ENCODE measurements at places on chromosomes 2 and 18.

DNA sequence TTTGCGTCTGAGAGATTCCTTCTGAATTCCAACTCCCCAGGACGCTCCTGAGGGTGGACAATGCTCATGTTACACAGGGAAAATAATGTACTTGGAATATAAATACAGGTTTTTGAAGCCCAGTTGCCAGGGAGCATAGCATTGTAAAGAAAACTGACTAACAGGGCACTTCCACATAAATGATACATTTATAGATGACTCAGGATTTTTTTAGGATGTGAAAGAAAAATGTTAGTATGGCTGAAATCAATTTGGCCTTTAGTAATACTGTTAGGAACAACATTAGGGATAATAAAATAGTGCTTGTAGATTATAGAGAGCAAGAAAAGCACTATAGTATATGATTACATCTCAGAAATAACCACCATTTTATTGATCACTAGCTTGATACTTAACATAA, 23.6 kb downstream of the ZNF397 start:
- no peak for DNase-seq

DNA sequence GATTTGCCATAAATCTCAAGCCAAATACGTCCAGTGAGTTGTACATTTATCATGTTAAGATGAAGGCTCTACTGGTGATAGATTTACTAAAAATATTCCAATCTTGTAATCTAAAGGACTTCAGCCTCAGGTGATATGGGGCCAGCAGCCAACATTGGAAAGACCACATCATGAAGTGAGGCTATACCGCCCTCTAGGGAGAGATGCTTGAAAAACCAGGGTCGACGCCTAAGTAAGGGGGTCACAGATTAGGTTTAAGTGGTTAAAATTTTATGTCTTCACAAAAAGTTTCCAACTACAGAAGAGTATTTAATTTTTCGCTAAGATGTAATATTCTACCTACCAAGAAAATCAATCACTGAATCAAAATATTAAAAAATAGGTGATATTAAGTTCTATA, 33.3 kb downstream of the DOCK10 start:
- DNase-seq: no peak

DNA sequence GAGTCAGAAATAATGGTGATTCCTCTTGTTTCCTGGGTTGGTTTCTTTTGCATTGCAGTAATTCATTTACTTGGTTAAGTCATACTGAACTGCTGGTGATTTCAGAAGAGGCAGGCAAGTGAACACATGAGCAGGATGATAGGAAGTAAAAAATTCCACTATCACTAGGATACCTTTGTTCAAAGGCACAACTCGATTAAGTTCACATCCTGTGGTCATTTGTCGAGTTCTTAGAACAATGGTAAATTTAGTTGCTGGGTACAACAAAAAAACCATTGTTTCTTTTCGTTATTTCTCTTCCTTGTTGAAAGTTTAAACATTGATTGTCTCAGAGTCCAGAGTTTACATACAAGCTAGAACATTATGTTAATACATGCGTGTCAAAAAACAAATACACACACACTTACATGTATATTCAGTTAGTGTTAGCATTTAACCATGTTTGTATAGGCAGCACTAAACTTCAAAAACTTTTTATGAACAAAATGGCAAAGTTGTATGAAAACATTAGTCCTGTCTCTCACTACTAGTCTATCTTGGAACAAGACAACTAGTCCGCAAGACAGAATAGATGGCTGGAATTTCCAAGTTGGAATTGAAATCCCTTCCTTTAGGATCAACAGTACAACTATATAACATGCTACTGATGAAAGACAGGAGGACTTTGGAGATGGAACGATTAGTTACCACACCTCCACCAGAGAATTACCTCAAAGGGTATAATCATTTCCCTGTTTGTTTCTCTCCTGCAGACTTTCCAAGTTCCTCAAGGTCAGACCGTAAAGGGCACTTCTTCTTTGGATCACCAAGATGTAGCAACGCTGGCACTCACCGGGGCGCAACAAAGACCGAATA, 26.2 kb downstream of the STK39 start:
- no peak for DNase-seq

DNA sequence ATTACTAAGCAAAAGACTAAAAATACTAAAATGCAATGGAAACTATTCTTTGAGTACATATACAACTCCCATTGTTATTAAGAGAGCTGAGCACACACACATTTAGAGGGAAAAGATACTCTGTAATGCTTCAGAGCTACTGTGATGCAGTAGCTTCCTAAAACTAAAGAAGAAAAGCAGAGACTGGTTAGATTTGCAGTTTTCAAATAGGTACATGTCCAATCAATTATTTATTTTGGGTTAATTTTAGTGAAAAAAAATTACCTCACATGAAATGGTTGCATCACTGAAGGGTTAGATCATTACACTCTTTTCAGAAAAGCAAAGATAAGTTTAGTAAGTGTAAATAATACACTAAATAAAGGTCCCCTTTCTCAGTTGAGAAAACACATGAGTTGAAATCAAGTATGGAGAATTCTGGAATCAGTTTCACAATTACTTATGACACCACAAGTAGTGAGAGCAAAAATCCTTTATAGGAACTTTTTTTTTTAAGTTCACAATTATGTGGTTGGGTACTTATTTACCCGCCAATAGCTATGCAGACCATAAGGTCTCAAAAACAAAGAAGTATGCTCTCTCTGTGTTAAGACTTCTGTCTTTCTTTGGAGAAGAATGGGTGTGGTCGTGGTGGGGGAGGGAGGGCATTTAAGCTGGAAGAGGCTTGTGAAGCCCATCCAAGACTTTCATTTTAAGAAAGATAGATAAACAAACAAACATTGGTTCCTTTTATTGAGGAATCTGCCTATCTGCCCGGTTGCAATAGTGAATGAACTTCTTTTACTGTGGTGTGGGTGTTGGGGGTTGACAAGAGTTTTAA, 25.3 kb upstream of the SERTAD2 start:
- DNase-seq: no peak

DNA sequence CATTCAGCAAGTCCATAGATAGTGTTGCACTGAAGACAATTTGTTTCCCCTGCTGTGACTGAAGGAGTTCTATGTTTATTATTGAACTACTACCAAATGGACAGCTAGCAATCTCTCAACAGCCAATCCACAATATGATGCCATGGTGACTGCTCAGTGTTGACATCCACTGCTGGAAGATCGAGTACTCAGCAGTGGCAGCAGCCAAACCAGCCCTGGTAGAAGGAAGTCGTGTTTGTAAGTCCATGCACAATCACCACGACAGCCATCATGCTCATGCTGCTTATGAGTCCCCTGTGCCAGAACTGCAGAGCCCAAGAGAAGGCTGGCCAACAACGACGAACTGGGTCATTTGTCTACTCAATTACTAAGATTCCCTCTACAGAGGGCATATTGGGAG, 66.4 kb downstream of the OSR1 start:
- no peak for DNase-seq

DNA sequence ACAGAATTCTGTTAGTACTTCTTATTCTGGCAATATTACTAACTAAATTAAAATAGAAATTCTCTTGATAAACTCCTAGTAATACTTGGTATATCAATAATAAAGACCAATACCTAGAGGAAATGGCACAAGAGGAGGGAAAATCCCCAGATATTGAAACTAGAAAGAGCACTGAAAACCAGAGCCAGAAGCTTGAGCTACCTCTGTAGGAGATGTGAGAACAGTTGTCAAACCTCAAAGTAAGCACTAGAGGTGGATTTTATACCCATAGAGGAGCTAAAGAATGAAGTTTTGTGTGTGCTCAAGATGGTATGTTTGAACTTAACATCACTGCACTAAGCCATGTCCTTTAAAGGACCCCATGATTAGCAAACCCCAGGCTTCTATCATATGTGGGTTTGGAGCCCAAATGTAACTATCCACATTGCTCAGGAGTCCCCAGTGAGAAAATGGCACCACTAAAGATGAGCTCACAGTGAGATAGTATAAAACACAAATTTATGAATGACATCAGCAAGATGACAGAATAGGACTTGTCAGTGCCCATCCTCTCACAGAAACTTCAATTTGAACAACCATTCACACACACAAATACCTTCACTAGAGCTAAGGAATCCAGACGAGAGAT, 122.1 kb downstream of the PKP4 start:
- DNase-seq: no peak

DNA sequence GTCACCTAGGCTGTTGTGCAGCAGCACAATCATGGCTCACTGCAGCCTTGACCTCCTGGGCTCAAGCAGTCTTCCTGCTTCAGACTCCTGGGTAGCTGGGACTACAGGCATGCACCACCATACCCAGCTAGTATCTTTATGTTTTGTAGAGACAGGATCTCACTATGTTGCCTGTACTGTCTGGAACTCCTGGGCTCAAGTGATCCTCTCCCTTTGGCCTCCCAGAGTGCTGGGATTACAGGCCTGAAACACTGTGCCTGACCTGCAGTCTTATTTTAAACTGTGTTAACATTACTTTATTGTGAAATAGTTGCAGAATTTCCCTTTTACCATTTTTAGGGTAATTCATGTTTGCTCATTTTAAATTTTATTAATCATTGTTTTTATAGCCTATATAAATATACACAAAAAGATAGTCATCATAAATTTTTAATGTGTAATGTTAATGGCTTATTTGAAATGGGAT, 24.6 kb downstream of the EML4 start:
- no peak for DNase-seq

DNA sequence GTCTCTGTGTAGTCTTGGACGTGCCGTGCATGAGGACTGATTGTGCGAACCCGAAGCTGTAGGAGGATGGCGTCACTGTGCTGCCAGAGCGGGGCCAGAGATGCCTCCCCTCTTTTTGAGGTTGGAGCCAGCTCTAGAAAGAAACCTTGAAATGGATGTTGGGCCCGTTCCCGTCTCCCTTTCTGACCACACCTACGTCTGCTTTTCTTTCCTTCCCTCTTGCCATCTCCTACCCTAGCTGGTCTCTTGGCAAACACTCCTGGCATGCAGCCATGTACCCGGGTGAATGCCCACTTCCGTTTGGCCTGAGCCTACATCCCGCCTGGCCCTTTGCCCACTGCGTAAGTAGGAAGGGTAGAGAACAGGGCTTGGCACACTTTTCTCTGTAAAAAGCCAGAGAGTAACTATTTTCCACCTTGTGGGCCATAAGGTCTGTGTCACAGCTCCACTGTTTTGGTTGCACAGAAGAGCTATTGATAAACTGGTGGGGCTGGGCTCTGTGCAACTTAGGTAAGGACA, 37.4 kb downstream of the SH3BP4 start:
- DNase-seq: no peak

- DNase-seq: no peak
These were observed 143.2 kb upstream of the SETBP1 start for GRCh38 chr18:44537526-44537925.

DNA sequence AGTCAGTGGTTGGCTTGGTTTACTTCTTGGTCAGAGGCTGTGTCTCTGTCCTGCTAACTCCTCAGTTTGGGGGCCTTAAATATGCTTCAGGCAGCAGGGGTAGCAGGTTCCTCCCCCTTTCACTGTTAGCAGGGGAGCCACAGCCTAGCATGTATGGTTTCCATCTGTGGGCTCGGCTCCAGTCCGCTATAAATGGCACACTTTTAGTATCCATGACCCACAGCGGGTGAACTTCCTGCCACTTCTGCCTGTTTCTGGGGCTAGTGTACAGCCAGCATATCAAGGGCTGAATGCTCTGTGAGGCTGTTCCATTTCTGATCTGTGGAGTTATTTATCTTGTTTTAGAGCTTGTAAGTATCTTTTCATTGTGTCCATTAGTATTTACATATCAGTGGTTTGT, 58.3 kb downstream of the MRPL33 start:
- no peak for DNase-seq

DNA sequence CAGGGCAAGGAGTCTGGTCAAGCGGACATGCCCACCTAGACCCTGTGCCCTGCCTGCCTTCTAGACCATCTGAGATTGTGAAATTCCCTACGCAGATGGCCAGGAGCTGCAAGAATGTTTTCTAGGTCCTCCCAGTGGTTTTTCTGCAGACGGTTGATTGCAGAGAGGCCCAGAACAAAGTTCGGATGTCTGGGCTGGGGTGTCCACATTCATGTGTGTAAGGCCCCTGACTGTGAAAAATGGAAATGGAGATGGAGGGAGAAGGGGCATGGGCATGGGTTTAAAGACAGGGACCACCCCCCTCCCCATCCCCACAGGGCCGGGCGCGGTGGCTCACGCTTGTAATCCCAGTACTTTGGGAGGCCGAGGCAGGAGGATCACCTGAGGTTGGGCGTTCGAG, 11.8 kb downstream of the ARHGAP25 start:
- DNase-seq: no peak

- DNase-seq: peak; percentile 64
These were observed 18.6 kb downstream of the DNMT3A start for GRCh38 chr2:25323042-25323514.

DNA sequence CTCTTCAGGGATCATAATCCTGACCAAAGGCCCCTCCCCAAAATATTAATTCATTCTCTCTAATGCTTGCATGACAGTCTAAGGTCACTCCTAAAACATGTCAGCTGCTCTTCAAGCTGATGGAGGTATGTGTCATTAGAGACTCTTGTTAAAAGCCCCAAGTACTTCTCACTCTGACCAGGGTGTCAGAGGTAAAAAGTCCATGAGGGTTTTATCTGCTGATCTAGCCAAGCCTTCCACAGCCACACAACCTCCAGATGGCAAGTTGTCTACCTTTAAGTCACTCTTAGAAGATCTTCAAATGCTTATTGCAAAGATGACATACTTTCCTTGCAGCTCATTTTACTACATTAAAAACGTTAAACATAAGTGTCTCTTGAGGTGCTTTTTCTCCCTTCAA, 83.6 kb upstream of the ETAA1 start:
- no peak for DNase-seq

DNA sequence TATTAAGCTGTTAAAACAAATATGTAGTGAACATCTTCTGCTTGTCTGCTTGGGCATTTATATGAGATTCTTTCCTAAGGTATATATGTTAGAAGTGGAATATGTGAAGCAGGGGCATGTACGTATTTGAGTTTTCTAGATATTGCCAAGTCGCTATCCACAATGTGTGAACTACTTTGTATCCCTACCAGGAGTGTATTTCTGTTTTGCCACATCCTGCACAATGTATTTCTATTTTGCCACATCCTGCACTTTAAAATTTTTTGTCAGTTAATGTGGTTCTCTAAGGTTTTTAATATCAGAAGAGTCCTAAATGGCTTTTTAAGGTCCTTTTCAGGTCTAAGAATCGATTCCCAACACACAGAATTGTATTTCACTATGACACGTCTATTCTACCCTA, 141.7 kb upstream of the ATP5MC3 start:
- no peak for DNase-seq

- no peak for DNase-seq
These were observed 104.5 kb upstream of the CCDC150 start for GRCh38 chr2:196535061-196535460.

GRCh38 chr2:15369129-15369528, 192.0 kb downstream of the NBAS start:
- DNase-seq: no peak

DNA sequence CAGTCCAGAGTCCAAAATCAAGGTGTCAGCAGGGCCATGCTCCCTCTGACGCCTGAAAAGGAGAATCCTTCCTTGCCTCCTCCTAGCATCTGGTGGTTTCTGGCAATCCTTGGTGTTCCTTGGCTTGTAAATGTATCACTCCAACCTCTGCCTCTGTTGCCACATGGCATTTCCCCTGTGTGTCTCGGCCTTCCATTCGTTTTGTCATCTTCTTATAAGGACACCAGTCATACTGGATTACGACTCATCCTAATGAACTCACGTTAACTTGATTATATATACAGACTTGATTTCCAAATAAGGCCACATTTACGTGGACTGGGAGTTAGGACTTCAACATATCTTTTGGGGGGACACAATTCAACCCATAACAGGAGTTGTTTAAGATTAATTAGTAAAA, 15.8 kb downstream of the PMAIP1 start:
- DNase-seq: no peak
